ENCODE measurements at places on chromosomes 3 and 15.

DNA sequence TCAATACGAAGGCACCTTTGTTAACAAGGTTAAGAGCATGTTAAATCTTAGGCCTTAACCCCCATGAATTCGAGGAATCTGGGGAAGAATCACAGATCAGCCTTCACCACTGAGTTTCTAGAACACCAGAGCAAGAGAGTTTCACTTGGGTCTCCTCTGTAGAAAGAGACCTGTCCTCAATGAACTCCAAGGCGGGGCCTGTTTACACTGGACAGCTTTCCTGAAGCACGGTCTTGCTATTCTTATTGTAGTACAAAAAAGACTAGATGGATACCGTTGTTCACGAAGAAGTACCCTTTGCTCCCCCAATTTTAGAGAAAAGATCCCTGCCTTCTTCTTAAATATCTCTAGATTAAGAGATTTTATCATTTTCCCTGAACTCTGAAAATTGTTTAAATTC is 64.9 kb downstream of the USF3 start:
- no peak for DNase-seq

DNA sequence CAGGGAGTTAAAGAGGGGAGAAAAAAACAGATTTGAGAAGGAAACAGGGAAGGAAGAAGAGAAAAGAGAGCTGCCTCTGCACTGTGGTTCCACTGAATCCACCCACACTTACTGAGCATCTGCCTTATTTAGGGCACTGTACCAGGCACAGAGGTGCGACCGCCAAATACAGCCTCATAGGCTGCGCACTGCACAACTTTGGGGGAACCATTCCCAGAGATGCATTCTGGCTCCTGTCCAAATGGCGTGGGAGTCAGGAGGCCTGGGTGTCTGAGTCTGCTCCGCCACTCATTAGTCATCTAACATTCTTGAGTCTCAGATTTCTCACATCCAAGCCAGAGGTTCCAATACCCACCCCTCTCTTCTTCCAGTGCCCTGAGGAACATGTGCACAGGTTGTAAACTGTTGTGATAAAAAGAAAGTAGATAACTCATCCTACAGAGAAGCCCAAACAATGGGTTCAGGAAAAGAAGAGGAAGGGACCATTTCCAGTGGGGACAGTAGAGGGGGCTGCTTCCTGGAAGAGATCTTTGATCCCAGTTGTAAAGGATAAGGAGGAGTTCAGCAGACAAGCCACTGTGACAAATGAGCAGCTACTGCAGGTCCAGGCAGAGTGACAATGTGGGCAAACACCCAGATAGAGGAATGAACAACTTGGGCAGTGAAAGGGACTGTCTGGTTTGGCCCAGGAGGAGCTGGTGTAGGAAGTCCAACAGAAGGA is 254.6 kb downstream of the UACA start:
- DNase-seq: peak; percentile 41

DNA sequence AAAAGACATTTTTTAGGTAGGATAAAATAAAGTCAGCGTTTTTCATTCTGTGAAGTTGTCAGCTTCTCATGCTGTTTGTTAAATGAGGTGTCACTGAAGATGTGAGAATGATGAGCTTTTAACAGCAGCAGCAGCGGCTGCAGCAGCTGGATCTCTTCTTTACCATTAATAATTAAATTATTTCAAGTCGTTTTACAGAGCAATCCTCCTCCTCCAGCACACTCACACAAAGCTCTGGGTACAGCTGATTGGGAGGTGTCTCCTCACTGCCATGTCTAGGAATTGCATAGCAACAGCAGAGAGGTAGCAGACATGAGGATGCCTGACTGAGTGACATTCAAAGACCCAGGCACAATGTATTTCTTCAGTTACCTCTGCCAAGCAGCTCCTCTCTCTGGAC is 46.7 kb upstream of the PLAAT1 start:
- no peak for DNase-seq

- DNase-seq: no peak
Observed at GRCh38 chr15:77497110-77497737, 76.5 kb downstream of the HMG20A start.

GRCh38 chr3:100120012-100120411 is 5.7 kb upstream of the FILIP1L start:
- no peak for DNase-seq

- DNase-seq: no peak
Observed at GRCh38 chr15:90889313-90889730, 5.0 kb downstream of the FES start.

DNA sequence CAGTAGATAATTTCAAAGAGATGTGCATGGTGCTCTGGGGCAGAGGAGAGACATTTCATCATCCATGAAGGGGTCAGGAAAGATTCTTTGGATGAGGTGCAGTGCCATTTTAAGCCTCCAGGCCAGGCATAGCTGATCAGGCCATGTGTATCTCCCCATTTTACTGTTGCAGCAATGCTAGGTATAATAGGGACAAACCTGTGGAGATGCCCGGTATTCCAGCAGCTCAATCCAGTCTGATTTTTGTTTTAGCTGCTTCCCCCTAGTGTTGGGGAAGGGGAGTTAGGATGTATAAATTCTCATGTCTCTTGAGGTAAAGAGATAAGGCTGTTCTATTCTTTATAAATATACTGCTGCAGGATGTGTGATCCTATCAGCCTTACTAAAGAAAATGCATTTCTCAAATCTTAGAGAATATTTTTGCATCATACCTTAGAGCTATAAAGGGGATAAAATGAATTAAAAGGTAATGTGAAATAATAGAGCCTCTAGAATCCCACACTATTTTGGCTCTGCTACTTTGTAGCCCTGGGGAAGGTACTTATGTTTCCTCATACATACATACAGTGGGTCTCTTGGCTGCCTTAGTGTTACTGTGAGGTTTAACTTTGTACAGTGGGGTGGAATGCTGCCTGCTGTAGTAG is 5.2 kb downstream of the CDV3 start:
- no peak for DNase-seq

DNA sequence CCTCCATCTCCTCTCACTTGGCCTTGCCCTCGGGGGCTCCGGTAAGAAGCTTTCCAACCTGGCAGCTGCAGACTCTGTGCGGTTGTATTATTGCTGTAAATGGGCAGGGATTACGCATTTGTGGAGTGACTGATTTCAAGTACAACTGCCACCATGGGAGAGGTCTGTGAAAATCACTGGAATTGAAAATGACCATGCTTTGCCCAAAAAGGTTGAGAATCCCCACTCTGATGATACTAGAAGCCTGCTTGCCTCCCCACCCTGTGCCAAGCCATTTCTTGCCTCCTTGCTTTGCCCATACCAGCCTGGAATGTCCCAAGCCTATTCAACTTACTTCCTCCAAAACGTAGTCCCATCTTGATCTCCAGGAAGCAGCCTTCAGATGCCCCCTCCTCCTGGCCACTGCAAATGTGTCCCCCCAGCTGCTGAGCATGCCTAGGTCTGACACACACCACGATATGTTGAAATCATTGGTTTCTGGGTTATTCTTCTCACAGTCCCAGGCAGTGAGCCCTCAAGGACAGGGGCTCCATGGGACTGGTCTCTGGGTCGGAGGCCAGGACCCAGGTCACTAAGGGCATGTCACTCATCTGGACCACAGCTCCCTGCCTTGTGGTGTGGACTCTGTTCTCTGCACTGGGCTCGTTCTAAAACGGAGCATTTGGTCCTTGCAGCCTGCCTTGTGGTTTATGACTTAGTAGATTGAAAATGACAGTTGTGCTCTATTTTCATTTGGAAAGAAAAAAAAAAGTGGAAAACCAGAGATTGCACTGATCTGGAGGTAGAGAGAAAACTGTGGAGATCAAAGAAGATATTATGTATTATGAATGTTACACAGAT is 42.9 kb downstream of the SMAD3 start:
- DNase-seq: no peak

- no peak for DNase-seq
Observed at GRCh38 chr3:84744130-84744529, 214.7 kb upstream of the CADM2 start.

- DNase-seq: no peak
Observed at GRCh38 chr3:56491566-56491965, 23.3 kb upstream of the ERC2 start.

- DNase-seq: no peak
Observed at GRCh38 chr15:22915866-22916515, 64.2 kb downstream of the CYFIP1 start.

GRCh38 chr3:102207151-102207571 is 227.7 kb upstream of the ZPLD1 start:
- no peak for DNase-seq

DNA sequence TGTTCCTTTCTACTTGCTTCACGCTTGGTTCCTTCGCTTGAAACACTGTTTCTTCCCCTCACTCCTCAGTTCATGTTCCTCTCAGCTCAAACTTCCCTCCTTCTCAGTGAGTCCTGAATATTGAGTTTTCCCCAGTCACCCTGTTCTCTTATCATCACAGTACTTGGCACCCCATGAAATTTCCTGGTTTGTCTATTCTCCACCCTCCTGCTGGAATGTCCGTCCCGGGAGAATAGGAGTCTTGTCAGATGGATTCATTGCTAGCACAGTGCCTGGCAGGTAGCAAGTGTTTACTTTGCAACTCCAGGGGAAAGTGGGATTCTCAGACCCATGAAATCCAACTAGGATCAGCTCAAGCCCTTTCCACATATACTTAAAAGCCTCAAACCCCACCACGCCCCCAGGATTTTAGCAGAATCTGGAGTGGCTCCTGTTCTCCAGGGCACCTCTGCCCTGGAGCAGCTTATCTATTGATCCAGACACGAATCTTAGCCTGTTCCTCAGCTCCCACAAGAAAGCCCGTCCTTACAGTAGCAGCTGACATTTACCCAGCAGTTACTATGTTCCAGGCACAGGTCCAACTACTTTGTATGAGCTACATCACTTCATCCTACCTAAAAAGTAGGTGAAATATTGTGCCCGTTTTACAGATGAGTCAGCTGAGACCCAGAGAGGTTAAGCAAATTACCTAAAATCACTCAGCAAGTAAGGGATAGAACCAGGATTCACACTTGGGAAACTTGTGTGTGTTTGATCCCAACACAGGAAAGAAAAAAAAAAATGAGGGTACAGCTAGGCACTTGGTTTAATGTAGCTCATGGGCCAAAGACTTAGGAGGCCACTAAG is 36.8 kb upstream of the MAP3K13 start:
- DNase-seq: no peak

Data from stimulated activated CD4-positive, alpha-beta T cell treated with anti-CD3 and anti-CD28 coated beads, Interleukin-1b, Interleukin-23, amount 100 ng/mL, for 24 hours (primary cell).